Astrocyte (in vitro differentiated cells and primary cell): ENCODE measurements at places on chromosomes 12 and 14. TPM values are rescaled to one million over a fixed set of nuclear protein-coding genes. Genes with fewer than 3 reads are reported as not detected.
A peak's percentile ranks its signal among the peaks of the same experiment; 100 is the strongest.

- H3K36me3 ChIP-seq = no peaks in the 10 kb centered on the region
- peak overlapping the region; percentile 8 for H3K4me3 ChIP-seq
- peak; percentile 32 for DNase-seq
- no peaks in the 10 kb centered on the region for H3K4me1 ChIP-seq
- no peak overlapping the region for H3K27ac ChIP-seq
Observed at GRCh38 chr14:78022059-78022458, 148.1 kb upstream of the NRXN3 start.

GRCh38 chr12:120257041-120257821 lies 8.3 kb downstream of the PXN start:
- peaks cover 10% of the 10 kb centered on the region for H3K36me3 ChIP-seq
- no peaks in the 10 kb centered on the region for H3K27me3 ChIP-seq
- peak; percentile 92 for DNase-seq
- H3K27ac ChIP-seq = peak overlapping the region; percentile 65
- peaks cover 30% of the 10 kb centered on the region for H3K4me1 ChIP-seq

DNA sequence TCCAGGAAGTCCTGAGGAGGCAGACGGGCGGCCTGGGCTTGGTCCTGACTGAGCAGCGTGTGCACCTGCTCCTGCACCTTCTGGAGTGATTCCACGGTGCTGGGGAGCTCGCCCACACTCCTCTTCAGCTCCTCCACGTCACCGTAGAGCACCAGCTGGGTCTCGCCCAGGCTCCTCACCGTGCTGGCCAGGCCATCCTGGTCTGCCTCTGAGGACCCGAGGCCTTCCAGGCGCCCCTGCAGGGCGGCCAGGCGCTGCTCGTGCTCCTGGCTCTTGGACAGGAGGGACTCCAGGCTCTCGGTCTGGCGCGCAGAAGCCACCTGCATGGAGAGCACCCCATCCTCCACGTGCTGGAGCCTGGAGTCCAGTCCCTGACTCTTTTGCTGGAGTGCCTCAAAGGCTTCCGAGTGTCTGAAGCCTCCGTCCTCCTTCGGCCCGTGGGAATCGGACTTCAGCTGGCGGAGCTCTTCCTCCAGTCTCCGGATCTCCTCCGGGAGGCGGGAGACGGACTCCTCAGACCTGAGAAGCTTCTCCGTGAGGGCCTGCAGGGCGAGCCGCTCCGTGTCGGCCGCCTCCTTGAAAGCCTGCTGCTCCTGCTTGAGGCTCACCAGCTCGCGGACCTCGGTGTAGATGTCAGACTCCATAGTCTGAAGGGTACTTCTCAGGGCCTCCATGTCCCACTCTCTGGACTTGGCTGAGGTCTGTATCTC lies 8.4 kb downstream of the CKAP4 start:
- H3K27ac ChIP-seq = no peak overlapping the region
- no peak overlapping the region for H3K4me3 ChIP-seq
- H3K36me3 ChIP-seq = peaks cover 45% of the 10 kb centered on the region
- H3K27me3 ChIP-seq = no peaks in the 10 kb centered on the region

AKAP5 gene
- total RNA-seq = 2.9 and 3.1 TPM in 2 replicates

LMNTD1 gene
- not detected in 2 replicates for total RNA-seq
